ENCODE measurements at places on chromosomes 4 and X.

GRCh38 chrX:3468031-3468430, 121.6 kb upstream of the MXRA5 start:
- no peak for DNase-seq

GRCh38 chrX:153049093-153049492, 7.2 kb upstream of the PNMA3 start:
- DNase-seq = no peak

DNA sequence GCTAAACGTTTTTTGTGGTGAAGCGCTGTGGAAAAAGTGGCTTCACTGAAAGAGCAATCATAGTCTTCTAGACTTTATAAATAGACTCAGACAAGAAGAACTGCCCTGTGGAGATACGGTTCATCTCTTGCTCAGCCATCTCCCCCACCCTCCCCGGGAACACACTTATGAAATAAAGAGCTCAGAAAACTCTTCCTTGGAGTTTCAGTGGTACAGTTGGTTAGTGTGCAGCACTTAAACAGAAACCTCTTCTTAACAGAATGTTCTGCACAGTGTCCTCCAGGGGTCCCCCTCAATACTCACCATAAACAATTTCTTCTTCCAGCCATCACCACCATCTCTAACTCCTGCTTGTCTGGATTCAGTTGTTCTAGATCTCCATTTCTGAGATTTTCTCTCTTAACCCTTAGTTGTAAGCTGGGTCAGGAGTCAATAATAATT, 313.0 kb downstream of the ARHGAP10 start:
- no peak for DNase-seq

DNA sequence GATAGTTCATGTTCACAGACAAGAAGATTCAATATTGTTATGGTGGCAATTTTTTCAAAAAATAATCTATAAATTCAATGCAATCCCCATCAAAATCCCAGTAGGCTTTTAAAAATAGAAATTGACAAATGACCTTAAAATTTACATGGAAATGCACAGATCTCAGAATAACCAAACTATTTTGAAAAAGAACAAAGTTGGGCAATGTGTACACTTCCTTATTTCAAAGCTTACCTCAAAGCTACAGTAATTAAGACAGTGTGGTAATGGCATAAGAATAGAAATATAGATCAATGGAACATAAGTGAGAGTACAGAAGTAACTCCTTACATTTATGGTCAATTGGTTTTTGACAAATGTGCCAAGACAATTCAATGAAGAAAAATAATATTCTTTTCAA, 39.0 kb downstream of the FRMD7 start:
- no peak for DNase-seq

GRCh38 chrX:110755611-110756010, 40.0 kb downstream of the CHRDL1 start:
- DNase-seq = no peak

DNA sequence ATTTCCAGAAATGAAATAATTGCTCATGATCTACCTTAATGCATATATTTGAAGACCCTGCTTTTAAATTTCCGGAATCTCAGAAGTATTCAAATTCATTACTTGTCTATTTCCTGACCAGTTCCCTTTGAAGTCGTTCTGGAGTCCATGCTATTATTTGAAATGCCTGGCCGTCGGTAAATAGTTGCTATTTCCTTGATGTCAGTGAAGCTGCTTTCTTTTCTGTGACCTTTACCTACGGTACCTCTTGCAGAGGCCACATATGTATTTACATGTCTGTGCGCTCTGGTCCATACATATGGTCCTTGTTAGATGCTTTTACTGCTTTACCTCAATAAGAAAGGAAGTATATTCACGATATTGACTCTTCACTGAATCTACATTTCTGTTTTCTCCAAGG, 199.7 kb downstream of the PAPSS1 start:
- DNase-seq = no peak

- no peak for DNase-seq
Measured at GRCh38 chrX:129557844-129558480, 17.9 kb downstream of the OCRL start.
